ENCODE measurements at places on chromosomes 1 and 21.

DNA sequence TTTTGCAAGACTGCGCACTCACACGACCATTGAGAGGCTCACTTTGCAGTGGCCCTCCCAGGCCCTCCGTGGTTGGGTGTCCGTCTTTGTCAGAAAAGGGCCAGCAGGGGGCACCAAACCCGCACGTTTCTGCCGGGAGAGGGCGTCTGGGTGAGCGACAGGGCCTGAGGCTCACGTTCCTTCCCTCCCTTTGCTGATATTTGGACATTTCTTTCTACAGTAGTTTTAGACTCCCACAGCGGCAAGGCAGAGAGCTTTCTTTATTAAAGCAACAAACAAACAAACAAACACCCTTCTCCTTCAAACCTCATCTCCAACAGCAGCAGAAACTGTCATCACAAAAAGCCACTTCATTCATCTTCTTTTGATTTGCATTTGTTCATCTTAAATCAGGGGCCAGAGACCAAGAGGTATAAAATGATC lies 79.2 kb upstream of the WDR26 start:
- DNase-seq = no peak

GRCh38 chr1:61450872-61451571 lies 273.9 kb downstream of the TM2D1 start:
- DNase-seq = no peak

GRCh38 chr1:108845446-108845845 lies 11.4 kb downstream of the AKNAD1 start:
- no peak for DNase-seq

DNA sequence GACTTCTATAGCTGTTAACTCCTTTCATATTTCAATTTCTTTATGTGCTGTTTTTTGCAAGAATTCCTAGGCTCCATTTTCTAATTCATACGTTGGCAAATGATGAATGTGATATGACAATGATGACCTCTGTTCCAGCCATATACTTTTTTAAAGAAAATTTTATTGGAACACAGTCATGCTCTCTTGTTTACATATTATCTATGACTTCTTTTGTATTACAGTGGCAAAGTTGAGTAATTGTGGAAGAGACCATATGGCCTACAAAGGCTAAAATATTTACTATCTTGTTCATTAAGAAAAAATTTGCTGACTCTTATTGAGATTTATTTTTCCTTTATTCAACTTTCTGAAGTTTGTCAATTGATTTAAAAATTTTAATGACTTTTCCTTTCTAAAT lies 7.1 kb downstream of the IFI44L start:
- no peak for DNase-seq

DNA sequence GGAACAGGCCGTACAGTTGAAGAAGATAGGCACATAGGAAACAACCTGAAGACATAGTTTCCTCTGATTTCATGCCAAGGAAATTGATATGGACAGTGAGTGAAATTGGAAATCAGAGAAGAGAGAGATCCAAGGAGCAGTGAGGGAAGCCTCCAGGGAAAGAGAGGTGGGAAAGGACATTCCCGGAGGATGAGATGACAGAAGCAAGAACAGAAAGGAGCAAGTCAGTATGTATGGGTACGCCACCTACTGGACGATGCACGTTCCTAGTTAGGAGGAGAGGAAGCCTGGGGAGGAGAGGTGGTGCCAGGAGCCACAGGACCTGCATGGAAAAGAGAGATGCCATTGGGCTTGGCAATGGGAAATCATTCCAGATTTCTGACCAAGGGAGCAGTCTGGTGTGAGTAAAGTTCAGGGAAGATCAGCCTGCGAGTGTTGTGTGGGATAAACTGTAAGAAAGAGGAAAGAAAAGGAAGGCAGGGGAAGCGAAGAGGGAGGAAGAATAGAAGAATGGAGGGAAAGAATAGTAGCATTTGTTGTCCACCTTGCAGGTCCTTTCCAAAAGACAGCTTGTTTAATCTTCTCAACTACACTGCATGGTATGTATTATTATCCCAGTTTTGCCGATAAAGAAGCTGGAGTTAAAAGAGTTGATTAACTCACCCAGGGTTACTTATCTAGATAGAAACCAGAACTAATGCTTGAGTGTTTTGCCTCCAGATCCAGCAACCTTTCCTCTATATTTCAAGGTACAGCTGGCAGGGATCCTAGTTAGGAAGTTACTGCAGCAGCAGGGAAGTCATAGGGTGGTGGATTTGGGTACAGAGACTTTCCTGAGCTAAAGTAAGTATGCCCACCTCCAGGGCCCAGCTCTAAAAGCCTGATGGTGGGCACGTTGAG lies 27.4 kb downstream of the C1orf116 start:
- DNase-seq = peak; percentile 37

DNA sequence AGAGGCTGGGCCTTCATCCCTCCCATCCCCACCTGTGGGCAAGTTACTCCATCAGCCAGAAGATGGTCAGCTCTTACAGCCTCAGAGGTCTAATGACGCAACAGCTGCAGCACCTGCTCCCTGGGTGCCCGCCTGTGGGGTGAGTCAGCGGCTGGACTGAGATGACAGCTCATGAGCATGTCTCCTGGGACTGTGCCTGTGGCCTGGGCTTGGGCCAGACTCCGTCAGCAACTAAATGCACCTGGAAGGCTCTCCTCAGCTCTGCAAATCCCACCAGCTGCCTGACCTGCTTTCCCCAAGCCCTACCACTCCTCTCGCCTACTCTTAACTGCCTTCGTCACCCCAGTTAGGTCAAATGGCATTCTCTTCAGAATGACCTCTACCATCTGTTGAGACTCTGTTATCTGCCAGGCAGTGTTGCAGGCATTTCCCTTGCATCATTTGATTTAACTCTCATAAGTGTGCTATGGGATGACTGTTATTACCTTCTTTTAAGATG lies 47.7 kb downstream of the ETS2 start:
- DNase-seq = peak; percentile 83

- no peak for DNase-seq
Observed at GRCh38 chr1:112446411-112446810, 50.4 kb downstream of the CTTNBP2NL start.

- no peak for DNase-seq
Observed at GRCh38 chr1:3536420-3537195, 74.7 kb downstream of the MEGF6 start.

- DNase-seq = no peak
Observed at GRCh38 chr1:221488550-221488949, 253.3 kb downstream of the DUSP10 start.

GRCh38 chr1:41768583-41768982 lies 150.1 kb downstream of the HIVEP3 start:
- DNase-seq = no peak

- DNase-seq = no peak
Observed at GRCh38 chr1:218247339-218247738, 37.8 kb upstream of the RRP15 start.

DNA sequence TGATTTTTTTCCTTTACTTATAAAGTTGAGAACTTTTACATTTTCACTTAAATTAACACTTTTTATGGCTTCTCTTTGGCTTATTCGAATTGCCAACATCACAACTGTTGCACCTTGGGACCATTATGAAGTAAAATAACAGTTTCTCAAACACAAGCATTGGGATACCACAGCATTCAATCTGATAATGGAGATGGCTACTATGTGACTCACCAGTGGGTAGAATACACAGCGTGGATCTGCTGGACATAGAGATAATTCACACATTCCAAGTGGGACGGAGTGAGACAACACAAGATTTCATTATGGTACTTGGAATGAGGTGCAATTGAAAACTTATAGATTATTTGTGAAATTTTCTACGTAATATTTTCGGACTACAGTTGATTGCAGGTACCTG lies 68.0 kb downstream of the ADAMTS1 start:
- no peak for DNase-seq

DNA sequence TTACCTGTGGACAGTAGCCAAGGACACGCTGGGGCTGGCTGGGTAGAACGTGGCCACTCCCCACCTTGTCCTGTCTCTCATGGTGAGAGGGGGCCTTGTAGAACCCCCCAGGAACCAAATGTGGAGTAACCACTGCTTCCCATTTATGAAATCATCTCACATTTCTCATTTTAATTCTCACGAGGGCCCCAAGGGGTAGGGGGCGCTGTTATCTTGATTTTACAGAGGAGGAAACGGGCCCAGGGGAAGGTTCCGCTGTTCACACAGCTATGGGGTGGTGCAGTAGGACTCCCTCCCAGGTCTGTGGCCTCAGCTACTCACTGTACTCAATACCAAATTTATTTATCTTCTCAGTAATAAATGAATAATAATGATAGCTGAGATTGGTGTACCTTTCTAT lies 5.5 kb downstream of the SMPDL3B start:
- DNase-seq = no peak

- no peak for DNase-seq
Observed at GRCh38 chr1:160436966-160437365, 36.6 kb downstream of the VANGL2 start.

DNA sequence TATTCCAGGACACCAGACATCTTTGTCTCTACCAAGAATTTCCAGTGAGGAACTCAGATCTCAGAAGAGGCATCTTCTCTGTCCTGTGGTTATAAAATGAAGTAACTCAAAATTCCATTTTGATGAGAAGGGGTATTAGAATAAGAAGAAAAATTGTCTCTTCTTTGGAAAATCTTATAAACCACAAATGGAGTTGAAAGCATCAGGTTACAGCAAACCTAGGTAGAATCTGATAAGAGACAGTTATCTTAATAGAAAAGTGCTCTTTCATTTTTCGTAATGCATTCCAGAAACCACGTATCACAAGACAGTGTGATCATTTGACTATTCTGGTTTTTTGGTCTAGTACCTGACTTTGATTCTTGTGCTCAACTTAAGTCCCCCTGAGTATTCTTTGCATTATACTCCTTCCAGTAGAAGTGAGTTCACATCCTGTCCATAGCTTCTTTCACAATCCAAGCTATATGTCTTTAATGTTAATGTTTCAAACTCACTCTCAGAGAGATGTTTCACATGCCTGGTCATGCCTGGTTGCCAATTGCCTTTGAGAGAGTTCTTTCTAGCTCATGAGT lies 120.9 kb upstream of the PRDX6 start:
- DNase-seq = peak; percentile 19

DNA sequence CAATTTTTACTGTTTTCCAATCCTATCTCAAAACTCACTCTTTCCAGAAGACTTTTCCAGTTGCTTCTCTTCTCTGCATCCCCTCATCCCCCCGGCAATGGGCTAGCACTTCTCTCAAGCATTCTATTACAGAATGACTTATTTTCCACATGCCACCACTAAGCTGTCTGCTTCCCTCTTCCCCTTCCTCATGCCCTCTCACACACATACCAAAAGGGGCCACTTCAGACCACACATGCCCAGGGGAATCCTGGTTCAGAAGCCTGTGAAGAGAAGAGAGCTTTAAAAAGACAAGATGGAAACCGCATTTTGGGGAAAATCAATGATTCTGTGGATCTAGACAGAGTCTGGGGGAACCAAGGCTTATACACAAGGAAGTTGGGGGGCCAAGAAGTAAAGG lies 8.4 kb upstream of the LORICRIN start:
- no peak for DNase-seq

DNA sequence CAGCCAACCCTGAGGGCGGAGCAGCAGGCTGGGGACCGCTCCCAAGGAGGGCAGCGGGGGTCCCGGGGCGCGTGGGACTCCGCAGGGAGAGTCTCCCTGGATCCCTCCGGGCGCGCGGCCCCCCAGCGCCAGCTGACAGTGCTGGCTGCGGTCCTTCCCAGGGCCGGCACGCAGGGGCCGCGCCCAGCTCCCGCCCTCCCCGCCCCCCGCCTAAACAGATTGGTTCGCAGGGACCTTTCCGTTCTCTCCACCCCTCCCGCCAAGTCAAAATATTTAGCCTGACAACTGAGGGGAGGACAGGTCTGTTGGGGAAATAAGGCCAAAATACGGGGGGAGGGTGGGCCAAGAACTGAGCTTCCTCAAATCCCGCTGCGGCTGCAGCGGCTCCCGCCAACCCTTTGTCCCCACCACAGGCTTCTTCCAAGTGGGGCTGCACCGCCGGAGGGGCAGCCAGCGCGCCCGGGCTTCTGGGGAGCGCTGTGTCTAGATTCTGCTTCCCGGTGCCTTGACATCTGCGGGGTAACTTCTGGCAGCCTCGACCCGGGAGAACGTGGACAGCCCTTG lies at the start of gene INSRR:
Gene INSRR, minus strand, starts transcription at position 159 of the 564 bp plus-strand sequence. CDS start 496 bp downstream, outside the sequence.
- no peak for DNase-seq

- DNase-seq = no peak
Observed at GRCh38 chr1:24051206-24051945, 60.6 kb downstream of the MYOM3 start.

DNA sequence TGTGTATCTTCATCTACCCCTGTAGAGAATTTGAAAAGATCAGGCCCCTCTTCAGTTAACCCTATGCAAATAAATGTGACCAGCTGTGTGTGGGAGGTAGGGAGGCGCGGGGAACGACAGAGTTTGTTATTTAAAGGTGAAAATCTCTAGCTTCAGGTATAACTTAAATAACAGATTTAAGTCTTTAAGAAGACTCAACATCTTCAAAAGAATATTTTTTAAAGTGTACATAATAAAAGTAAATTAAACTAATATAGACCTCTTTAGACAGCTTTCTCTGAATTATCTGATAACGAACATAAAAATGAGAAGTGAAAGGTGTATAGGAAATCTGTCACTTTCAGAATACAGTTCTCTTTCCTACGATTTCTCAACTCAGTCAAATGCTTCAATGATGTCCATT lies 16.0 kb downstream of the ANGPTL3 start:
- no peak for DNase-seq

- DNase-seq = no peak
Observed at GRCh38 chr1:177227978-177228692, 57.4 kb downstream of the BRINP2 start.

DNA sequence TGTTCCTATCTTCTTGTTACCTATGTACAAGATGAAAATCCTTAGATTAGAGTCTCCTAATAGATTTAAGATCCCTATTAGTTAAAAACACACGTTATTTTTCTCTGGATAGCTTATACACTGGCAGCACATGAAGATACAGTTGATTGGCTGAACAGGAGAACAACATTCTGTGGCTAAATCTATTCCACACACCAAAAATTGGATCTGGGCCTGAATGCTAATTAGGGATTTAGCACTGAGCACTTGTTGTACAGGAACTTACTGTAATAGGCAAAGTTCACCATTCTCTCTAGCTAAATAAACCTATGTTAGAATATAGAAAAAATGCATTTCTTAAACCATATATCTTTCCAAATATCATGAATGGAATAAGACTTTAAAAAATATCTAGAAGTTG lies 117.1 kb upstream of the PTGFR start:
- no peak for DNase-seq

DNA sequence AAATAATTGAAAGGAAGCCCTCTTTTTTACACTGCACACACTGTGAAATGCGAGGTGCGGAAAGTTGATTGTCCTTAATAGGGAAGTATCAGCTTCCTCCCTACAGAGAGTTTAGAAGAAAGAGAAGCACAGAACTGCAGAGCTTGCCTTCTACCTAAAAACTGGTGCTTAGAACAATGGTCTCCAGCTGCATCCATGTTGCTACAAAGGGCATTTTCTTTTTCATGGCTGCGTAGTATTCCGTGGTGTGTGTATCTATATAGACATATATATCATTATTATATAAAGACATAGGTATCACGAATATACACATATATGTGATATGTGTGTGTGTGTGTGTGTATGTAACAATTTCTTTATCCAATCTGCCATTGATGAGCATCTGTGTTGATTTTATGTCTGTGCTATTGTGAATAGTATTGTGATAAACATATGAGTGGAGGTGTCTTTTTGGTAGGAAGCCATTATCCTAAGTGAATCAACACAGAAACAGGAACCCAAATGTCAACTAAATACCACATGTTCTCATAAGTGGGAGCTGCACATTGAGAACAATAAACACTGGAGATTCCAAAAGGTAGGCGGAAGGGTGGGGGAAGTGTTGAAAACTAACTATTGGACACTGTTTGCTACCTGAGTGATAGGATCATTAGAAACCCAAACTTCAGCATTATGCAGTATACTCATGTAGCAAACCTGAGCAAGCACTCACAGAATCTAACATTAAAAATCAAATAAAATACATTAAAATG lies 290.0 kb upstream of the RUNX1 start:
- no peak for DNase-seq

GRCh38 chr1:32179193-32179442 lies 357 bp upstream of the TXLNA start:
- no peak for DNase-seq

Data from non-pigmented ciliary epithelial cell (primary cell).